ENCODE measurements at places on chromosomes 4 and X.

DNA sequence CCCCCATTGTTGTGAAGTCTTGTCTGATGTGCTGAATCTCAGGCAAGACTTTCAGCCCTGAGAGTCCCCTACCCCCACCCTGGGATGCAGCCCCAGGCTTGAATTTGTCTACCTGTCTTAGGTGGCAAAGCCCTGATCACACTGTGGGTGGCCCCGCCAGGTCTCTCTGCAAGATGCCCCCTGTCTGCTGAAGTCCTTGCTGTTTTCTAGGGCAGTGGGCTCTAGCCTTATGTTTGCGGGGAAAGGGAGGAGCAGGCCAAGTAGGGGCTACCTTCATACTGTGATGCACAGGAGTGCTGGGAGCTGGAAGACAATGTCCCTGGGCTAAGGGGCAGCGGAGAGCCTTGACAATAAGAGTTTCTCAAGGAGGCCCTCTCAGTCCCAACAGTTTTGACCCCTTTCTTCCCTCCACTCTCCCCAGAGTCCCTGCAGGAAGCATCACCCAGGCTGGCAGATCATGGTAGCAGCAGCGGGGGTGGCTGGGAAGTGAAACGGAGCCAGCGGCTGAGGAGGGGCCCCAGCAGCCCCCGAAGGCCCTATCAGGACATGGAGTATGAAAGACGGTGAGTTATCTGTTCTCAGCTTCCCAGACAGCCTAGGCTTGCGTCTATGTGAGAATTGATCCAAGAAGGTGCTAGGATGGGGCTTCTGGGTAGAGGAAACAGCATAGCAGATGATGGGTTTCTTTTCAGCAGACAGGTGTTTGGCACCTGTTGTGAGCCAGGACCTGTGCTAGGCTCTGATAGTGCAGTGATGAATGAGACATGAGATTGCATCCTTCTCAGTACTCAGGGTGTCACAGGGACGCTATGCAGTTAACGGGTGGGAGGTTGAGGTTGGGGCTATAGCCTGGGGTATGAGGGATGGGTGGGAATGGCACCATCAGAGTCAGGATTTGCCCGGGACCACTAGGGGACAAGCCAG, 2.2 kb downstream of the RBM10 start:
- no peak for DNase-seq

DNA sequence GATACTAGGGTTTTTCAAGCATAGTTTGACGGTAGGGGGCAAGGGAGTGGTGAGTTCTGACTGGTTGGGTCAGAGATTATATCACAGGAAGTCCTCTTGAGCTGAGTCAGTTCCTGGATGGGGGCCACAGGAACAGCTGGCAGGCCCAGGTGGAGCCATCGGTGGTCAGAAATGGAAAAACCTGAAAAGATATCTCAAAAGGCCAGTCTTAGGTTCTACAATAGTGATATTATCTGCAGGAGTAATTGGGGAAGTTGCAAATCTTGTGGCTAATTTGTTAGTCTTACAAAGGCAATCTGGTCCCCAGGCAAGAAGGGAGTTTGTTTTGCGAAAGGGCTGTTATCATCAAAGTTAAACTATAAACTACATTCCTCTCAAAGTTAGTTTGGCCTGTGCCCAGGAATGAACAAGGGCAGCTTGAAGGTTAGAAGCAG, 159.3 kb downstream of the PTCHD1 start:
- DNase-seq, result peak; percentile 88

GRCh38 chr4:124936427-124936826, 223.9 kb upstream of the ANKRD50 start:
- DNase-seq, result no peak

DNA sequence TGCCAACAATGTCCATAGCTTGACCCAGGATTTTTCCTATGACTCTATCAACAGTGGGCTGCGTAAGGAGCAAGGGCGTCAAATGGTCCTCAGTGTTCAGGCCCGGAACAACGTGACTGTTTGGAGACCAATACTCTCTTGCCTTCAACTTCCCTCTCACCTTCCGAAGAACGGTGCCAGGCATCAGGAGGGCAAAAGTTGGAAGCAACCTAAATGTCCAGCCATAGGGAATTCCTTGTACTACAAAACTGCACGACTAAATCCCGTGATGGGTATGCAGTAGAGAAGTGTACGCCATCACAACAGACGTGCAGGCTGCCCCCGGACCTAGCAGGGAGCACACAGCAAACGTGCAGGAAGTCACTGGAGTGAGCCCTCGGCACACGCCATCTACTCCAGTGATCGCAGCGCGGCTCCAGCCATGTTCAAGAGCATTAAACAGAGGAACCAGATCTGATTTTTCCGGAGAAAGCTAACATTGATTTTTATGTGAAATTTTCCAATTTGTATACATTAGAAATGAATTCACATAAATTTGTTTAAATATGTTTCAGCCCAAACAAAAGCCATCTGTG, 79.0 kb downstream of the JAKMIP1 start:
- no peak for DNase-seq

DNA sequence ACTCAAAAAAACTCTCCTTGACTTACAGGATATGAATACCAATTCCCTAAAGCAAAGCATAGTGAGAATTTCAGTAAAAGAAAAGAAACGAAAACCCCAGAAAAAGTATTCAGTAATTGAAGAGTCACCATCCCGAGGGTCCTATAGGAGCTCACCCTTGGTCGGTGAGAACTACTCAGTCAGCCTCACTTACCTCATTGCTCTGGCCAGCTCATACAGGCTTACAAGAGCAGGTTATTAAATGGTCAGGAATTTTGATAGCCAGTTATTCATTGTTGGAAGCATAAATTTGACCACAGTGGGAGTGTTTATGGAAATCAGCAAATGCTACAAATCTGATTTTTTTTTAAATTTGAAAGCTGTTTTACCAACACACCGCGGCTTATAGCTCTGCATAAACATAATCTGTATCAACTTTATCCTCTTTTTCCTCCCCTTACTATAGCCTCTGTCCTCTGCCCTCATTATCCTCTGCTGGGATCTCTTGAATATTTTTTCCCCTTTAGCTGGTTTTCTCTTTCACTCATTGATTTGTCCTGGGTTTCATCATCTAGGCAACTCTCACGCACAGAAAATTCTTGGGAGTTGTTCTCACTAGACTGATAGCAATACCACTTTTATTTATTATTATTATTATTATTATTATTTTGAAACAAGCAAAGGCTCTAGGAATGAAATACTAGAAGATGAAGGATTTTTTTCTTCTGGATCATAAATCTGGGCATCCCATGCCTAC, 11.0 kb upstream of the CXCL2 start:
- DNase-seq, result peak; percentile 69

GRCh38 chr4:174672276-174672675, 150.0 kb upstream of the HPGD start:
- no peak for DNase-seq

DNA sequence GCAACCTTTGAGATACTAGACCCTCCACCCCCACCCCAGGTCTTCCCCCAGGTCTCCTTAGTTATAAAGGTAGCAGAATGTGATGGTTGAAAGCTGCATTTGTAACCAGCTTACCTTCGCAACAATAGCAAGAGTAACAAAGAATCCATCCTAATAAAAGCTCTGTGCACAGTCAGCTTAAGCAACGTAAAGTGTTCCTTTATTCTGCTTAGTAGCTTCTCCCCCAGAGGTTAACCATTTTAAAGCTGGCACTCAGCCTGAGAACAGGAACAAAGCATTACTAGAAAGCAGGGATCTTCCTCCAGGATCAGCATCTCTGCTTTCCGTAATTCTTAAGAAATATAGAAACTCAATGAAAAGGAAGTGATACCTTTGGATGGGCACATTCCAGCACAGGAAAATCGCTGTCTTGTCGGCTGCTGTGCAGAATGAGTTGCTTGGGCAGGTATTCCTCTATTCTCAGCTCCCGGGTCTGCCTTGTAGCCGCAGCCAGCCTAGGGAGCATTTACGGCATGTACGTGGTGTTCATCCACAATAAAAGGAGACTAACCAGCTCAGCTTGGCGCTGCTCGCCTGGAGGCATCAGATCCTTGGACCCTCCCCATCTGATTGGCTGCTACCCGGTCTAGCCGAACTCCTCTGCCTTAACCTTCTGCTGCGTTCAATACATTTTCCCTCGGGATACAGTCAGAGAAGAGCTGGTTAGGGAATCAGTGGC, 113.0 kb upstream of the TLR3 start:
- no peak for DNase-seq

DNA sequence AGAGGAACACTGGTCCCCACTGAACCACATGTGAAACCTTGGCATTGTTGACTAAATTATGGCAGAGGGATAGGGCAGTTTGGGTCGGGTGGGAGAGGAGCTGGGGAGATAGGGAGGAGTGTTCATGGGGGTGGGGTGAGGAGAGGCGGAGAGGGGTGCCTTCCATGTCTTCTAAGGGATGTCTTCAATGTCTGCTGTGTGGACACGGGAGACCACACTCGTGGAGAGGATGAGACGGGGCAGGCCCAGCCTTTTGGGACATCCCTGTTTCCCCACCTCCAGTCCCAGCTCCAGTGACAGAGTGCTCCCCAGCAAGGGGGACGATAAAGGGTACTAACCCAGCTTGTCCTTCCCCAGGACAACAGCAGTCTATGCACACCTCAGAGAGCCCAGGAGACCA, 146.4 kb upstream of the MAMLD1 start:
- no peak for DNase-seq

DNA sequence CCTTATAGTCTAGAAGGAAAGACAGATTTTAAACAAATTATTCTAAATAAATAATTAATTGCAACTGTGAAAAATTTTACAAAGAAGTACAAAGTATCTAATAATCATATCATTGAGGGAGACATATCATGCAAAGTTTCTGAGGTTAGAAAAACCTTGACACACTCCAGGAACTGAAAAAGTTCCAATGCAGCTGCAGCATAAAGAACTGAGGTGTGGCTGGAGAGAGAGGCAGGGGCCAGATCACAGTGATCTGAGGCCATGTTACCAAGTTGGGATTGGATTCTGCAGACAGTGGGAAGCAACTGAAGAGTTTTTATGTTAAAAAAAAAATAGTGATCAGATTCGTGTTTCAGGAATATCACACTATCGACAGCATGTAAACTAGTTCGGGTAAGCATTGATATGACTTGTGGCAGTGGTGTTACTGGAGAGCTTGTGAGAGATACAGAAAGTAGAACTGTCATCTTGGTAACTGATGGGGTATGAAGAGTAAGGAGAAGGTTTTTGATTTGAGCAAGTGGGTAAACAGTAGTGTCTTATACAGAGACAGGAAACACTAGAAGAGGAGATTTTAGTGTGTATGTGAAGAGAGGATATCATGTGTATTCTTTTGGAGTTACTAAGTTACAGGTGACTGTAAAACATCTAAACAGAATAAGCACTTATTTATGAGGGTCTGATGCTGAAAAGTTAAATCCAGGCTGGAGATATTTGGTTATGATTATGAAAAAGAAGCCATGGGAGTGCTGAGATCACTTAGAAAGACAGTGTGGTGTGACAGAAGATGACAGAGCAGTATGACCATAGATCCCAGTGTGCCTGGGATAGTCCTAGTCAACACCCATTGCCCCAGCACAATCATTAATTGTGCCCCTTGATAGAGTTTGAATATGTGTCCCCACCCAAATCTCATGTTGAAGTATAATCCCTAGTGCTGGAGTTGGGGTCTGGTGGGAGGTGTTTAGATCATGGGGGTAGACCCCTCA, 15.6 kb upstream of the SPRY1 start:
- no peak for DNase-seq

GRCh38 chrX:10589098-10589497, 31.3 kb downstream of the MID1 start:
- DNase-seq, result no peak

- no peak for DNase-seq
Measured at GRCh38 chr4:39713691-39714090, 15.8 kb downstream of the UBE2K start.

GRCh38 chrX:86023811-86024210, 23.5 kb downstream of the CHM start:
- DNase-seq, result no peak

- DNase-seq, result no peak
Measured at GRCh38 chrX:17656556-17656955, 80.7 kb upstream of the SCML1 start.

DNA sequence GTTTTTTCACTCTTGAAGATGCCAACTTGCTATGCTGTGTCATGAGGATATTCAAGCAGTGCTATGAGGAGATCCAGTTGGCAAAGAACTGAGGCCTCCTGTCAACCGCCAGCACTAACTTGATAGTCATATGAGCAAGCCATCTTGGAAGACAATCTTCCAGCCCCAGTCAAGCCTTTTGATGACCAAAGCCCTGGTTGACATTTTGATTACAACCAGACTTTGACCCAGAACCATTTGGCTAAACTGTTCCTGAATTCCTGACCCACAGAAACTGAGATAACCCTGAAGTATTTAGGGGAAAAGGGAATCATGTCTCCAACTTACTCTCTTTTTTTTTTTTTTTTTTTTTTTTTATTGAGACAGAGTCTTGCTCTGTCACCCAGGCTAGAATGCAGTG, 32.9 kb downstream of the UGDH start:
- DNase-seq, result no peak

GRCh38 chrX:96838537-96838936, 45.2 kb upstream of the RPA4 start:
- no peak for DNase-seq

GRCh38 chr4:24093446-24093845, 203.6 kb upstream of the PPARGC1A start:
- DNase-seq, result no peak

DNA sequence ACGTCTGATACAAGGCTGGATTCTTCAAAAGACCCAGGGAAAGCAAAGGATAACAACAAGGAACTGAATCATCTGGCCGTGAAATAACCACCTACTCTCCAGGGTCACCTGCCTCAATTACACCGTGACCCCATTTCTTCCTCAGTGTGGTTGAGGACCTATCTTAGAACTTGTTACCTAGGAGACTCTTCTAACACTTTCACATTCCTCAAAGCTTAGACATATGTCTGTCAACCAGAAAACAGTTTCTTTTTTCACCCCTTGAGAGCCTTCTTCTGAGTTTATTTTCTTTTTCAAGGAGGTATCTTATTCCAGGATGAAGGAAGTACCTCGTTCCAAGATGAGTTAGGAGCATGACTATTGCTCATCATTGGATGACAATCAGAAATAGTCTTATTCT, 337.8 kb downstream of the ARHGAP24 start:
- peak; percentile 63 for DNase-seq

GRCh38 chr4:84877051-84877833, 89.2 kb downstream of the WDFY3 start:
- peak; percentile 71 for DNase-seq

DNA sequence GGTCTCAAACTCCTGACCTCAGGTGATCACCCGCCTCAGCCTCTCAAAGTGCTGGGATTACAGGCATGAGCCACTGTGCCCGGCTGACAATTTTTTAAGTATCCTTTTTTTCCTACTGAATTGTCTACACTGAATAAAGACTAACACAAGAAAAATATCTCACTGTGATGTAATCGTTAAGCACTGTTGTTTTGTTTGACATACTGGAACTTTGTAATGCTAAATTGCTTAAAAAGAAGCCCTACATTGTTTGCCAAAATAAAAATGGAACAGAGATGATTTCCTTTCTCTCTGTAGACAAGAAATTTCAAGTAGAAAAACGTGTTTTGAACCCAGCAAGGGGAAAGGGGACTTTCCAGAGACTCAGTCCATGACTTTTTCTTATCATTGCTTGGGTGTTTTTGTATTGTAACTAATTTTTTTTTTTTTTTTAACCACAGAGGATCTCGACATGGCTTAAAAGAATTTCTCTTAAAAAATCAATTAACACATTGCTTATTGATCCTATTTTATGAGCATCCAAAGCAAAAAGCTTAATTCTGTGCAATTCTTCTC, 74.9 kb downstream of the TMEM156 start:
- no peak for DNase-seq

- DNase-seq, result no peak
Measured at GRCh38 chr4:38605753-38606586, 58.0 kb upstream of the KLF3 start.
